ENCODE measurements at places on chromosomes 2 and 18.

- no peak for DNase-seq
Observed at GRCh38 chr2:66561645-66562303, 126.8 kb downstream of the MEIS1 start.

DNA sequence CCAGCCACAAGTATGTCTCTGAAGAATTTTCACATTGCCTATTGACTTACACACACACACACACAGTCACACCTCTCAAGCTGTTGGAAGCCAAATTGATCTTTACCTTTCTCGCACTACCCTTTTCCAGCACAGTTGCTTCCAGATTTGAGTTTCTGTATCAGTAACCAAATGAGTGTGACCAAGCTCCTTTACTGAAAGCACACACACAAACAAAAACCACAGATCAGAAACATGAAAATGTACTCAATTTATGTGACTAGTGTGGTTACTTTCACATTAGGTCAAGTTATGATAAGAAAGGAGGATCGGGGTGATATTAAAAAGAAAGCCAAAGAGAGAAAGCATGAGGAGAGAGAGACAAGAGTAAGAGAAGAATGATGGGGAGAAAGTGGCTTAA is 993.9 kb upstream of the POU3F3 start:
- no peak for DNase-seq

- DNase-seq: no peak
Observed at GRCh38 chr2:101546376-101547058, 71.6 kb upstream of the RFX8 start.

DNA sequence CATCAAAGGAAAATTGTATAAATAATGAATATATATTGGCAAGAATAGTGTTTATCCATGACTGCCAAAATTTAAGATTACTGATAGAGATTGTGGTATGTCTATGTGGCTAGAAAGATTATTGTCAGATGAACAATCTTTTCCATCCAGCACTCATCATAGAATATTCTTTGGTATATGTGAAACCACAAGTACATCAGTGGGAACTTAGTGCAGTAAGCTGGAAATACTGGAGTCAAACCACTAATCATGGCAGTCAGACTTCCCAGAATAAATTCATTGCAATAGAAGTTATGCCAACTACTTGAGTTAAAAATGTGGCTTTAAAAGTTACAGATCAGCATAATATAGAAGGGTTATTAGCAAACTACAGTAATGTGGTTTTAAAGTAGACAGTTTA is 310.3 kb downstream of the GULP1 start:
- DNase-seq: no peak

GRCh38 chr18:65498605-65499004 is 252.2 kb upstream of the CDH7 start:
- no peak for DNase-seq

DNA sequence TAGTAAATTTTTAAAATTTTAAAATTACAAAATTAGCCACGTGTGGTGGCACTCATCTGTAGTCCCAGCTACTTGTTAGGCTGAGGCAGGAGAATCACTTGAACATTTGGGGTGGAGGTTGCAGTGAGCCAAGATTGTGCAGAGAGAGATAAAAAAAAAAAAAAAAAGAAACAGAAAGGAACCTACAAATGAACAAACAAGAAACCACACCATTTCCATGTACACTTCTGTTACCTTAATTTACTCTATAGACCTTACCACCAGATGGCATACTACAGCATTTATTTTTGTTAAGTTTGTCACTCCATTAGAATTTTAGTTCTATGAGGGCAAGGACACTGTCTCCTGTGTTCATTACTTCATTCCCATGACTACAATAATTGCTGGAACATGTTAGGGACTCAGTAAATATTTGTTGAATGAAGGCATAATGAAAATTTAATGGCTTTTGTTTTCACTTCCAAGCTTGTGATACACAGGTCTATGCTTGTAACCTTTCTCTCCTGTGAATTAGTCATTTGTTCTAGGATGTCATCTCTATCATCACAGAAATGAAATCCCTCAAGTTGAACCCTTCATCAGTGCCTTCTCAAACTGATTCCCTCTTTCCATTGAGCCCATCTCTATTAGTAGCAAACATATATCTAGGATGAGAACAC is 76.0 kb downstream of the ARHGAP15 start:
- DNase-seq: no peak

DNA sequence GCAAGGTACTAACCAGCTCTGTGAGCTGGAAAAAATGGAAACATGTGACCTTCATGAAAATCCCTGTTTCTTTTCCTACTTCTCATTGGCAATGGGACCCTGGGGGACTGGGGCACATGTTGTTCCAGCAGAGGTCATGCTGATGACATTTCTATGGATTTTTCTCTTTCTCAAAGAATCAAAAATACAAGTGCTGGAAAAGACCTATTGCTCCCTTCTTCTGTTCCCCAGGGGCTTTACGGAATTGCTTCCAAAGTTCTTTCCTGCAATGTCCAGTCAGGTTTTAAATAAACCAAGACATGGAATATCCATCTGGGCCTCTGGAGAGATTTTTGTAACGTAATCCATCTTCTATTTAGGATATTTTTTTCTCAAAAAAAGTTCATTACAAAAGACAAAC is 1006.1 kb upstream of the CELF4 start:
- DNase-seq: no peak

- no peak for DNase-seq
Observed at GRCh38 chr18:37778417-37779165, 213.0 kb upstream of the CELF4 start.

- DNase-seq: no peak
Observed at GRCh38 chr2:100581277-100581612, 18.5 kb downstream of the PDCL3 start.

- DNase-seq: no peak
Observed at GRCh38 chr2:200649724-200650123, 63.9 kb downstream of the AOX1 start.

GRCh38 chr2:48829569-48829968 is 74.0 kb upstream of the LHCGR start:
- no peak for DNase-seq

DNA sequence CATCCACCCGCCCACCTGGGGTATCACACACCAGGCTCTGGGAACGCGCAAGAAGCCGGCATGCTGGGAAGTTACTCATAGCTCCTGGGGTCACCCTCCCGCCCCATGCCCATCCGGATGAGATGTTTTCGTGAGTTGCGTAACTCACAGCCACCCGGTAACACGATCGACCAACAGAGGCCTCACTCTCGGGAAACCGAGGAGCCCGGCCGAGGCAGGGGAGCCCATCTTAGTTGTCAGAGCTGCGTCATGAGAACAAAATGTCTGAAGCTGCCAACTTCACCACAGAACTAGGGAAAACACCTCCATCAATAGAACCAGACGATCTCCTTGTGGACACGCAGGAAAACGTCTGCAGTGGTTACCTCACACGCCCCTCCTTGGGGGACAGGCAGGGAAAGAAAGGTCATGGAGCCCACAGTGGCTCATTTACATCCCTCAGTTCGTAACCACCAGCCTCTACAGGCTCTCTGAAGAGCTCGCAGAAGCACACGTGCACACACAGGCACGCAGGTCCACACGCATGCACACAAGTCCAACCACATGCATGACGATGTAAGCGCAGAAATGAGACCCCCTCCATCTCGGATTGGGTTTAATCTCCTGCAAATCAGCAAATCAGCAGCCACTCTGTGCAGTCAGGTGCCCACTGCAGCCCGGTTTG is 26.2 kb downstream of the ADI1 start:
- DNase-seq: peak; percentile 39

DNA sequence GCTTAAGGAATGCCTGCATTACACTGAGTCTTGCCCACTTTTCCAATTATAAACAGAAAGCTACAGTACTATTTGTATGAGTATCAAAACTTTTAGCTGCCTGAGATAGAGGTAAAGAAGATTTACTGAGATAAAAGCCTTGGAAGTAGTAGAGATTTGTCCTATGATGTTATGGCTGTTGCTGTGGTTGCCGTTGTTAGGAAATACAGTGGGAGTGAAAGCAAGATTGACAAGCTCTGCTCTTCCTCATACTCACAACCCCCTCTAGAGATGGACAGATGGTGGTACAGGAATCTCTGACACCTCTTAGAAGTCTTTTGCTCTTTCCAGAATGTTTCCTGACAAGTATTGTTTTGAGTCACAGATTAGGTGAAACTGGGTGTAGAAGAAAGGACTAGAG is 242.5 kb downstream of the RPIA start:
- DNase-seq: no peak

DNA sequence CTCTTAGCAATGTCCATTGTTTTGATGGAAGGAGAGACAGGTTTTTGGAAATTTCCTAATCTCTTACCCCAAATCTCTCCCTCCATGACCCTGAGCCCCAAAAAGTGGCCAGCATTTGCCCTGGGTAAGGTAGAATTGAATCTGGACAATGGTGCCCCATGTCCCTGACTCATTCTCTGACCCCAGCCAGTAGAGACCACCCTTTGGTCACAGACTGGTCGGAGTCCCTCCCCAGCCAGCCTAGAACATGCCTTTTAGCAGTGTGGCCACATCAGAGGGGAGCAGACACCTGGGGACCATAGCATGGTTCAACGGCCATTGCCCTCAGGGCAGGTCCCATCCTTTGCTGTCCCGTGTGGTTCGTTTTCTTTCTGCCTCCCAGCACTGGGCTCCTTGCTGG is 6.5 kb upstream of the NT5DC4 start:
- no peak for DNase-seq

DNA sequence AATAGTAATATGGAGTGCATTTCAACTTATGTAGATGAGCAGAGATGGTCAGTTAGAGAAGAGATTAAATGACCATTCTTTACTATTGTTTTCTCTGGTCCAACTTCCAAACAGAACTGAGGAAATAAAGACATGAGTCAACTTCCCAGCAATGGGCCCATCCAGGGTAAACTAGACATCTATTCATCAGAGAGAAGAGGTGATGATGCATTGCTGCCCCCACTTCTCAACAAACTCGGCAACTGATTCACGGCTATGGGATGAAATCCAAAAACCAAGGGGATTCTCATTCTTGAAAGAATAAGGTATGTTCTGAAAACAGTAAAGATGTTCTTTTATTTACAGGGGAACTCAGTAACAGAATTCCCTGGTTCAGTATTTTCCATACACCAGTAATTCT is 190.7 kb downstream of the RDH14 start:
- no peak for DNase-seq

DNA sequence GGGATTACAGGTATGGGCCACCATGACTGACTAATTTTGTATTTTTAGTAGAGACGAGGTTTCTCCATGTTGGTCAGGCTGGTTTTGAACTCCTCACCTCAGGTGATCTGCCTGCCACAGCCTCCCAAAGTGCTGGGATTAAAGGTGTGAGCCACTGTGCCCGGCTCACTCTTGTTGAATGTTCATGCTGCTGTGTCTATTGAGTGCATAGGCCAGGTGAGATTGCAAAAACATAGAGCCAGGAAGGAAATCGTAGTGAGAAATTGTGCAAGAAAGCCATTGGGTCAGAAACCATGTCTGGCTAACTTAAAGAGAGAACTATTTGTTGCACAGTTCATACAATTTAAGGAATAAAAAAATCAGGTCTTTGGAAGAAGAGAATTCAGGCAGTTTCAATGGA is 45.5 kb upstream of the FZD5 start:
- no peak for DNase-seq

DNA sequence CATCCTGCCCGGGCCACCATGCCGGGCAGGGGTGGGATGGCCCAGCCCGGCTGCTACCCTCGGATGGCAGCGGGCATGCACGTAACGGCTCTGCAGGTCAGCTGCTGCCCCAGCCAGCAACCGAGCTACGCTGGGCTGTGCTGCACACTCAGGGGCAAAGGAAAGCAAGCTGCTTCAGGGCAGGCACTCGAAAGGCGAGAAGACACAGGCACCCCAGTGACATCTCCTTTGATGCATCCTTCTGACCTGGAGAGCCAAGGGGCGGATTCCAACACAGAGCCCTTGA is 8.8 kb downstream of the HDAC4 start:
- DNase-seq: no peak

DNA sequence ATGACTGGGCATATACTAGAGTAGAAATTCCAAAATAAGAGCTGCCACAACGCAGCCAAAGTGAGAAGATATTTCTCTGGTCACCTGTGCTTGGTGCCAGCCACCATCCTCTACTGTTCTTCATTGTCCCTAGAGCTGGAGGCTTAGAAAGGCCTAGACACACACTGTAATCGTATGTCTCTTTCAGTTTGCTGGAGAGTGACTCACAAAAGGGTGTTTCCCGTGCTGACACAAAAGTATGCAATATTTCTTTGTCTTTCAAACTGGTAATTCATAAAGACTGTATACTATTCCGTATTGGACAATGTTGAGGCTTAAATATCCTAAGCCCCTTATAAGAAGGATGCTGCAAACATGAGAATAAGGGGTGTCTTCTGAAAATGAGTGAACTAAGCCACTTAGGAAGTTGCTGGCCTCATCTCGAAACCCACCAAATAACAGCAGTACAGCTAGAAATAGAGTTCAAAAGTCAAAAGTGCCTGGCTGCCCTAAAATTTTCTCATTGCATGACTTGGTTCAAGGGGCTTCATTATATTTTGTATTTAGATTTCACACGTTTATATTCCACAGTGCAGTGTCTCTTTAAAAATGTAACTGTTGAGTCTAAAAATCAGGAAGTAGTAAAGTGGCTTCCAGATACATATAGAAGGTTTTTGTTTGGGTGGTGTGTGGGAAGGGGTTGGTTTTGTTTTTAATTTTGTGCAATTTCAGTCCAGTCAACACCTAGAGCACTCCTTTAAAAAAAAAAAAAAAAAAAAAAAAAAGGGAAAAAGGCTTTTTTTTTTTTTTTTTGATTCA is 601.1 kb downstream of the ARHGAP15 start:
- DNase-seq: no peak

DNA sequence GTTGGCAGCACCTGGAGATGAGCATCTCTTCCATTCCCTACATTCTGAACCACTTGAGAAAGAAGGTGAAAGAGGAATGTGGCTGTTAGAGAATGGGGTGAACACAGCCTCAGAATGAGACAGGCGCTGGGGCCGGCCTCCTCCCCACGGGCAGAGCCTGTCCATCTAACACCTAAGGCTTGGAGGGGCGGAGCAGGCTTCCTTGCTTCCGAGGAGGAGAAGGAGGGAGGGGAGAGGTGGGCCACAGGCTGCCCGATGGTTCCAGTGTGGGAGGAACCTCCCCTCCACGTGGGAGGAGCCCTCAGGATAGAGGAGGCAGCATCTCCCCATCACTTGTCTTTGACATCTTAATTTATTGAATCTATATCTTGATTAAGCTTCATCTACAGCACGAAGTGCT is 68.6 kb downstream of the CIB4 start:
- DNase-seq: no peak

- no peak for DNase-seq
Observed at GRCh38 chr2:186748354-186748753, 54.5 kb downstream of the FAM171B start.

GRCh38 chr2:136874258-136874657 is 108.9 kb downstream of the THSD7B start:
- DNase-seq: no peak

DNA sequence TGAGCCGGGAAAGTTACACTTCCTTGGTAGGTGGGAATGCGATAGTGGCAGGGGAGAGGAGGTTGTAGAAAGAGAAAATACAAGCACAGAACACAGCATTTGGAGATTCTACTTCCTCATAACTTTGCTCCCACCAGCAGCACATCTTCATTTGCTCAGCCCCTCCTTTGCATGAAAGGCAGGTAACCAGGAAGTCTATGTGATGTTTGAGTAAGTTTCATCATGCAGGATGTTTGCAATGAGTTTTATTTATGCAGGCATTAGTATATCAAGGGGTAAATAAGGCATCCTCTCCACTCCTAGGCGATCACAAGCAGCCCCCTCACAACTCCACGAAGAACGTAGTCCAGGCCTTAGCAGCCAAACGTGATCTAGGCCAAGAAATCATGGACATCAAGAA is 5.0 kb downstream of the RNF152 start:
- no peak for DNase-seq

- DNase-seq: no peak
Observed at GRCh38 chr2:232488097-232488711, 570 bp upstream of the ECEL1 start.

GRCh38 chr2:234763002-234763873 is 188.6 kb upstream of the SH3BP4 start:
- peak; percentile 12 for DNase-seq

Measured in kidney epithelial cell (primary cell).